ENCODE measurements at places on chromosomes 16 and 17.

- DNase-seq = no peak
These were observed 6.2 kb downstream of the GGA2 start for GRCh38 chr16:23504076-23504452.

DNA sequence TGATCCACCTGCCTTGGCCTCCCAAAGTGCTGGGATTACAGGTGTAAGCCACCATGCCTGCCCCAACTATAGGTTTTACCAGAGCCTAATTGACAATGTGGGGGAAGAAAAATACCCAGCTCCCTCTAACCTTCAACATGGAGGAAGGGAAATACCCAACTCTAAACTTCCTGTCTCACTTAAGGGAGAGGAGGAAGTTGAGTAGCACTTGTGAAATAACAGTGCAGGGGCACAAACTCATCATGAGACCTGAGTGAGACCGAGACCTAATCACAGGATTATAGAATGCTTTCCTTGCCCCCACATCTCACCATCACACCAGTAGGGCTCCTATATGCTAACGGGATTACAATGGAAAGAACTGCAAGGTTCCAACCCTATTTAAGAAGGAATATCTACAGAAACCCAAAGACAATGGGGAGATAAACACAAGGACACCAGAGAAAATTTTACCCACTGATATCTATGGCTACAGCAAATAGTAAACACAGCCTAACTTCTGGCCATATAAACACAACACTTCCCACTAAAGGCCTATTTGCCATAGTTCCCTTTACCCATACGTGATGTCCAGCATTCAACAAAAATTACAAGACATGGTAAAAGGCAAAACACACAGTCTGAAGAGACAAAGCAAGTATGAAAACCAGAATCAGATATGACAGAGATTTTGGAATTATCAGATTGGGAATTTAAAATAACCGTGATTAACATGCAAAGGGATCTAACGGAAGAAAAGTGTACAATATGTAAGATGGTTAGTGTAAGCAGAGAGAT lies 26.9 kb downstream of the OR3A1 start:
- no peak for DNase-seq

- no peak for DNase-seq
These were observed 136.5 kb upstream of the CCL2 start for GRCh38 chr17:34118564-34118963.

GRCh38 chr16:56237451-56237930 lies 46.2 kb downstream of the GNAO1 start:
- no peak for DNase-seq

DNA sequence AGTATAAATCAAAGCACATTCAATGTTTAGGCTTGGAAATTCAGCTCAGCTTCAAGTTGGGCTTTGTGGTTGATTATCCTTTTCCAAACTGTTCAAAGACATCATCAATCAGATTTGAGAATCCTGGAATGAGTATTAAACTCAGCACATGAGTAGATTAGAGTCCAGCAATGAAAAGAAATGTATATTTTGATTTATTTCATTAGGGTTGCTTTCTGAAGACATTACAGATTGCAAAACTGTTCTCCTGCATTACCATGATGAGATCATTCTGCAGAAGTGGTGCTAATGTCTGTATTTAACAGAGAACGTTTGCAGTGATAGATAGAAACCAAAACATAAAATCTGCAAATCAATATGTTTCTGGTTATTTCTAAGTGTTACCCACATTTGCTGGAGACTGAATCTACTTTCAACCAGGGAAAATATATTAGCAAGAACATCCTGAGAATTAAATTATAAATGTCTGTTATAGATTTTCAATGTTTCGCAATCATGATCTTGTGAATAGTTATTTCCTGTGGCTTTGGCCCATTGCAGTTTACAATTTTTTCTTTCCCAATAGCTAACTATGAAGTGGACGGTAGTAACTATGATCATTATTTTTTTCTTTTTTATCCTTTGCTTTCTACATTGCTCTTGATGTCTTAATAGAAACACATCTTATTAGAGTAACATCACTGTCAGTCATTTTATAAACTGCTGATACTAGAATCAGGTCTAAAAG lies 1125.7 kb upstream of the GOT2 start:
- DNase-seq = no peak

- no peak for DNase-seq
These were observed 271.2 kb downstream of the NTN1 start for GRCh38 chr17:9292561-9292941.

- no peak for DNase-seq
These were observed 617 bp downstream of the COASY start for GRCh38 chr17:42562388-42563142.

DNA sequence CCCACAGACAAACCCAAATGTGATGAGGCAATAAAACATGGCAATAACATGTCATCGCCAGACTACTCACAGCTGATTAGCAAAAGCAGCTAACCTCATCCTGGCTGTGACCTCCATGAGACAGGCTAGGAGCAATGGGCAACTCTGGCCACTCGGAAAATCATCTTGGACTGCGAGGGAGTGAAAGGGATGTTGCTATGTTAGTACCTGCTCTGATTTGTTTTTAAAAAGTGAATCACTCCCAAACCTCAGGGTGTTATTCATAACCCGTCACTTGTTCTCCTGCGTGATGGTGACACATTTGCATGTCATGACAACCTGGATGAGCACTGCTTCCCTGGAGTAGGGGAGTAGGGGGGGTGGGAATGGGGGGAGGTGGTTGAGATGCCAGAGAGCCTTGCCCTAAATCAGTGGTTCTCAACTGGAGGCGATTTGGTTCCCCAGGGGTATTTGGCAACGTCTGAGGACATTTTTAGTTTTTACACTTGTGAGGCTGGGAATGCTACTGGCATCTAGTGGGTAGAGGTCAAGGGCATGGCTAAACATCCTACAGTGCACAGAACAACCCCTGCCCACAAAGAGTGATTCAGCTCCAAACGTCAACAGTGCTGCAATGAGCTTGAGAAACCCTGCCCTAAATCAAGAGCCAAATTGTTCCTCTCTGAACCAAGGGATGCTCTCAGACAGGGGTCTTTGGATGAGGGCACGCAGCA lies 241.7 kb downstream of the SOX9 start:
- DNase-seq = no peak

GRCh38 chr17:60442271-60443173 lies 20.2 kb downstream of the CHCT1 start:
- no peak for DNase-seq

DNA sequence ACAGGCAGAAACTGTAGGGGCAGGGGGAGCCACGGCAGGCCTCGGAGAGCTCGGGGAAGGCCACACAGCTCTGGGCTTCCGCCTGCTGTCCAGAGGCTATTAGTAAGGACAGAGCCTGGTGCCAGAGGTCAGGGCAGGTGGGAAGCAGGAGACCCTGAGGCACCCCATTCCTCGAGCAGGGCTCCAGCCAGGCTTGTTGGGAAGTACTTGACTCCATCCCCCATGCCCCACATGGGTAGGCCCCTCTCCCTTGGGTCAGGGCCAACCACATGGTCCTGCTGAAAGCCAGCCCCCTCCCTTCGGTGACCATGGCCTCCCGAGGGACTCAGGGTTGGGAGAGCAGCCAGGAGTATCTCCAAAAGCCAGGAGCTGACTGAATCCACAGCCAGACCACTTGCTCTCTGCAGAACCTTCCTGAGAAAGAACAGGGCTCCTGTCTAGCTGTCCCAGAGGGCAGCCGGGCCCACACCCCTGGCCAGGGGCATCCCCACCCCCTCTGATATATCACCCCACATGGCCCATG lies 17.4 kb upstream of the MPRIP start:
- DNase-seq = no peak

GRCh38 chr17:82031303-82031884 lies at the start of gene RAC3:
Gene RAC3, plus strand, starts transcription at chr17:82031678. Its CDS starts 84 bp downstream, at chr17:82031762.
- DNase-seq = no peak

- DNase-seq = no peak
These were observed 3.7 kb upstream of the TMUB2 start for GRCh38 chr17:44183024-44183423.

DNA sequence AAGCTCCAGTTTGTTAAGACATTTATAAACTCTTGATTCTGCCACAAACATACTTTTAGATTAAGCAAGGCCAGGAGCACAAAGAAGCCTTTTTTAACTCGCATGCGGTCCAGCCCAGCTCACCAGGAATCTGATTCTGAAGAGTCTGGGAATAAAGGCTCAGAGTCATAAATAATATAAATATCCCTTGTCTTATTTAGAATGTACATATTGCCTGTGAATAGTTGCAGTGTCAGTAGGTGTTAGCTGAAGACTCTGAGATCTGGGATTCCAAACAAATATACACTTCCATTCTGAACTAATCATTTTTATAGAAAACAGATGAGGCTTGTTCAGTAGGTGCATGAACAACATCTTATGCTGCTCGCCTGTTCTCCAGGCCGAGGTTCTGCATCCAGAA lies 59.1 kb upstream of the ELAC2 start:
- DNase-seq = no peak

GRCh38 chr16:53041320-53042051 lies 11.2 kb downstream of the CHD9NB start:
- no peak for DNase-seq

DNA sequence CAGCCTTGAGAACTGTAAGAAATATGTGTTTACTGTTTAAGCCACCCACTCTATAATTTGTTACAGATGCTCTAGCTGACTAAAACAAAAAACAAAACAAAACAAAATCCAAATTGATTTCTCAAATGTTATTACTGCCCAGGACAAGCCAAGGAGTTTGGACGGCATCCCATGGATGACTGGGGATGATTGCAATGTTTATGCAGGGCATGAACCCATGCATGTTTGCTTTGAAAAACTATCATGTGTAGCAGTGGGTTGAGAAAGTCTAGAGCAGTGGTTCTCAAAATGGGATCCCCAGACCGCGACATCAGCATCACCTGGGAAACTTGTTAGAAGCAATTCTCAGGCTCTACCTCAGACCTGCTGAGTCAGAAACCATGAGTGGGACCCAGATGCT lies 223.2 kb upstream of the PSMD7 start:
- no peak for DNase-seq

DNA sequence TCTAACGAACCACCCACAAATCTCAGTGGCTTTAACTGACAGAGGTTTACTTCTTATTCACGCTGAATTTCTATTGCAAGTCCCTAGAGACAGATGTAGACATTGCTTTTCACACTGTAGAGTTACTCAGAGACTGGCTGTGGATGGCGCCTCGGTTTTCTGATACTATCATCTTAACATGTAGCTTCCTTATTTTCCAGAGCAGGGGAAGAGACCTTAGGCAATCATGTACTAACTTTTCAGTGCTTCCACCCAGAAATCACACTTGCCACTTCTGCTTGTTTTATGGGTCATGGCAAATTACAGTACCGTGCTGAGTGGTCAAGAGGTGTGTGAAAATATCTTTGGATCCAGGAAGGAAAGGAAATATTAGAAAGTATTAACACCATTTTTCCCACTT lies 65.4 kb downstream of the MAF start:
- no peak for DNase-seq

DNA sequence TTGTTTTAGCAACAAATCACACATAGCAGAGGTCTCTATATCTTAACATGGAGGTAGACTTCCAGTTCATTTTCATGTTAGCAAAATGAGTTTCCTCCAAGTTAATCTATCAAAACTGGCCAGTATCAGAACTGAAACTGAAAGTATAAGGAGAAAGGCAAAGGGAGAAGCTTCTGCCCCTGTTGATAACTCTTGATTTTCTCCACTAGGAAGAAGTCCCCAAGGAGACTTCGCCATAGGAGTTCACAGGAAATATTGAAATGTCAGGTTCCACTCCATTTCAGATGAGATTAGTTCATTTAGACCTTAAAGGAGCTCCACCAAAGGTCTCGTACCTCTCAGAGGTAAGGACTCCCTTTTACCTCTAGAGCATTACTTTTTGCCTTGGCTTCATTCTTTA lies 1.2 kb upstream of the OGFOD3 start:
- no peak for DNase-seq

DNA sequence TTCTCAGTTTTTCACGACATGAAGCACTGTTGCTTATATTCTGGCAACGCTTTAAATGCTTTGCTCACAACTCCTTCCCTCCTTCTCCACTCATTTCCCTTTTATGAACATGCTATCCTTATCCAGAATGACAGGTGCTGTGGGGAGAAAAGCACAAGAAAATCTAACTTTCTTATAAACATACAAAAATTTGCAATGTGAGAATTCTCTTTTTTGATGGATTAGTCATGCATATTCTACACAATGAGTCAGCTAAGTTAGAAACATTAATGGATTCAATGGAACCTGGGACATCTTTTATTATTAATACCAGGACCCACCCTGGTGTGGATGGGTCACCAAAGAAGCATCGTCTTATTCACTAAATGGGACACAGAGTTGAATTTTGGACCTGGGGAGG lies 234.6 kb upstream of the CDH5 start:
- no peak for DNase-seq
